ENCODE measurements at places on chromosomes 11 and 22.

GRCh38 chr22:27105142-27106025 is 448.0 kb downstream of the MIAT start:
- no peak for DNase-seq

- DNase-seq, result no peak
Observed at GRCh38 chr11:96384156-96384555, 5.6 kb downstream of the CCDC82 start.

- DNase-seq, result no peak
Observed at GRCh38 chr11:64138398-64138797, 27.5 kb downstream of the MACROD1 start.

GRCh38 chr11:61056571-61056970 is 45.7 kb upstream of the CD5 start:
- DNase-seq, result no peak

- DNase-seq, result no peak
Observed at GRCh38 chr22:23233752-23234408, 53.6 kb downstream of the BCR start.

DNA sequence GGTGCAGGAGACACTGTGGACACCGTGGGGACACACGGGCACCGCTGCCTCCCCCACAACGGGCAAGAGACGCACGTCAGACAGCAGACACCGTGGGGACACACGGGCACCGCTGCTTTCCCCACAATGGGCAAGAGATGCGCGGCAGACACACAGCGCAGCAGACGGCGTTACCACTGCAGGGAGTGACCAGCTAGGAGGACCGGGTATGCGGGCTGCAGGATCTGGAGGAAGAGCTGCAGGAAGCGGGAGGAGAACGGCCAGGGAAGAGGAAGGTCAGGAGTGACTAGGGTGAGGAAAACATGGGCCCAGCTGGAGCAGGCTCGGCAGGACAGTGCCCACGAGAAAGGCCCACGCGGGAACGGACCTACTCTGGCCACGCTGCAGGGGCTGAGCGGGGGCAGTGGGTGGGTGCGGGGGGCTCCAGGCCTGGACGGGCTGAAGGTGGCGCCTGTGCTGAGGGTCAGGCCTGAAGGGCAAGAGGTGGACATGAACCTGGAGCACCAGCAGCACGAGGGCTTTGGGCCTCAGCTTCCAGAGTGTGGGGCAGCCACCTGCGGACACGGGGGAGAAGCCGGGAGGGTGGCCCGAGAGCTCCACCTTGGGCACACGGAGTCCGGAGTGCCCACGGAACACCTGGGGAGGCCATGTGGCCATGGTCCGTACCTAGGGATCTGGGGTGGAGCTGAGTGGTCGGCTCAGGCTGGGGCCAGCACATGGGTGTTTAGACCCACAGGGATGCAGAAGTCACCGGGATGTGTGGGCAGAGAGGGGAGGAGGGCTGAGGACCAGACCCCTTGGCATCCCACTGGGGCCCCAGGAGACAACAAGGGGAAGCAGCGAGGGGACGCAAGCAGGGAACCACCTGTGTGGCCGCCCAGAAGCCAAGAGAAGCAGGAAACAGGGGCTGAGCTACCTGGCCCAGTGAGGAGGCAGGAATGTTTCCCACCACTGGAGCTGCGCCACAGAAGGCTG is 16.5 kb downstream of the TOLLIP start:
- DNase-seq, result no peak

- DNase-seq, result no peak
Observed at GRCh38 chr11:117927926-117928325, 1.3 kb downstream of the TMPRSS13 start.

GRCh38 chr22:19550382-19550781 is 26.2 kb upstream of the CLDN5 start:
- no peak for DNase-seq

DNA sequence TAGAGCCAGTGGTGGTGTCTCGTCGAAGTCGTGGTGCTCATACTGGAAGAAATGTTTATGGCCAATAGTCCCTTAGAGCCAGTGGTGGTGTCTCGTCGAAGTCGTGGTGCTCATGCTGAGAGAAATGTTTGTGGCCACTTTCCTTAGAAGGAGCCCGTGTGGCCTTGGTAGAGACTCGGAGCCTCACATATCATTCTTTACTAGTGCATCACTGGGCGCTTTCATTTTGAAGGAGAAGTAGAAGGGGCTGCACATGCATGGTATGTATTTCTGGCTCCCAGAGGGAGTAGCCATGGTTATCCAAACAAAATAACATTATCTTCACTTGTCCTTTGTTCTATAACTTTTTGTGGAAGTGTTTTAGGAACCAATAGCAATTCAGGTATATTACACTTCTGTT is 69.5 kb downstream of the JAM3 start:
- DNase-seq, result no peak

Measured in stimulated activated CD4-positive, alpha-beta T cell treated with anti-CD3 and anti-CD28 coated beads, Interleukin-15, amount 100 ng/mL, for 1 hour (primary cell).